AG10803 (cell line): ENCODE measurements at places on chromosomes 2 and 18.

DNA sequence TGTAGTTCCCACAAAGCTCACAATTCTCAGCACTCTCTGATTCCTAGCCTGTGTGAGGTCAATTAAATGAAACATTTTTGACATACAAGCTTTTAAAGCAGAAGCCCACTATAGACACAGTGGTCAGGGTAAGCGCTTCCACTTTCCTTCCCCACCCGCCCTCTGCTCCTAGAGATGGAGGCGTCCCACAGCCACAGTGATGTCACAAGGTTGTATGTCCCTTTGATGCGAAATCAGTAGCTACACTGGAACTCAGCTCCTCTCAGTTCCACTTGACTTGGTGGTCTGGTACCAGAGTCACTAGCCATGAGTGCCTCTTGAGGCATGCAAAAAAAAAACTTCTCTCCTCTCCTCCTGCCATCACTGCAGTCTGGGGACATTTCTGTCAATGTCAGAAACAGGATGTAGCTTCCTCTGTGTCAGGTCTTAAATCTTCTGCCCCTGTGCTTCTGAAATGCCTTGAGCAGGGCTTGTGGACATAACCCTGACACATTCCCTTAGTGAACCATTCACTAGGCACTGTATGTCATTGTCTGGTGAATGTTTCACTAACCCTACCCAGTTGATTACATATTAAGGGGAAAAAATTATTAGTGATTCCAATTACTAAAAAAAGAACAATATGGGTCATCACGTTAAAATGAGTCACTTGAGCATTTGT, 7.8 kb downstream of the SULT1C4 start:
- DNase-seq, result no peak

GRCh38 chr18:48836231-48836805, 114.4 kb downstream of the SMAD7 start:
- DNase-seq, result no peak

DNA sequence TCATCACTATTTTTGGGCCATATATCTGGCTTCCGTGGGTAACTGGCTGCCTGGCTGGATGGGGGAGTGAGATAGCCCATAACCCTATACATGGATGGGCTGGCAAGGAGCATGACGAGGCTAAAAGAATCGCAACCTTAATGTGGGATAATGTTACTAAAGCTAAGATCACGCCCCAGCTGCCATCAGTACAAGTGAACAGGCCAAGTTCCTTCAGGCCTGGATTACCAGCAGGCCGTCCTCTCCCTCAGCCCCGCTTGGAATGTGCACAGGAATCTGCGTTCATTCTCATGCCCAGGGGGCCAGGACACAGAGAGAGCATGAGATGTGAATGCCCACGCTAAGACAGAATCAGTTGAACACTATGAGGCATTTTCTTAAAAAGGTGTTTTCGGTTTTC, 34.7 kb downstream of the RMC1 start:
- no peak for DNase-seq

- peak; percentile 85 for DNase-seq
These were observed 85.9 kb upstream of the CCBE1 start for GRCh38 chr18:59783138-59783537.

- DNase-seq, result no peak
These were observed 440.9 kb upstream of the UBE2E3 start for GRCh38 chr2:180539541-180539940.

GRCh38 chr2:237725661-237726060, 72.9 kb upstream of the RBM44 start:
- no peak for DNase-seq

- DNase-seq, result no peak
These were observed 2.2 kb downstream of the AQP4 start for GRCh38 chr18:26863122-26863879.

DNA sequence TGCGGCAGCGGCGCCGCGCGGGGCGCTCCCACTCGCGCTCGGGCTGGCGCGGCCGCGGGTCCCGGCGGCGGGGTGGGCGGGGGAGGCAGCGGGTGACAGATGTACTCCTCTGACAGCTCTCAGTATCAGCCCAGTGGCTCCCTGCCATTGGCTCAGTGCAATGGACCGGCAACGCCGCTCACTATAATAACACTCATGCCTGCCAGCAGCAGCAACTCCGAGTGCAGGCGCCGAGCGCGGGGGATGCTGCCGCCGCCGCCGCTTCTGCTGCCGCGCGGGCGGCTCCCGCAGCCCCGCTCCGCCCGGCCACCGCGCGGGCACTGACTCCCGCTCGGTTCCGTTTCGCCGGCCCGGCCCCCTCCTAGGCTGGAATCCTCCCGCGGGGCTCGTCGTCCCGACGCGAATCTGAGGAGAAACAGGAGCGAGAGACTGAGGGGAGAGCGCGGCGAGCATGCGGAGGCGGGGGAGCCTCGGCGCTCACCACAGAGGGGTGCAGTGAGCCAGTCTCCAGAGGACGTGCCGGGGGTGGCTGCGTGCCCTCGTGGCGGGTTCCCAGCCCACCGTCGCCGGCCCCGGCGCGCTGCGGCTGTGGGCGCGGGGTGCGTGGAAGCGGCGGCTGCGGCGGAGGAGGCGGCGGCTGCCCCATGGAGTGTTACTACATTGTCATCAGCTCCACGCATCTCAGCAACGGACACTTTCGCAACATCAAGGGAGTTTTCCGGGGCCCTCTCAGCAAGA, at the start of gene ZNF804A:
ZNF804A (plus strand) TSS at position 214 of the 738 bp plus-strand sequence; CDS start at position 645, 431 bp downstream.
- peak; percentile 16 for DNase-seq

GRCh38 chr2:43230351-43230885, 4.0 kb upstream of the ZFP36L2 start:
- DNase-seq, result no peak

- DNase-seq, result no peak
These were observed 4.3 kb downstream of the RAX start for GRCh38 chr18:59268721-59269562.

GRCh38 chr2:12931186-12931844, 214.6 kb downstream of the TRIB2 start:
- DNase-seq, result peak; percentile 62

GRCh38 chr2:11044201-11044600, 111.1 kb upstream of the SLC66A3 start:
- no peak for DNase-seq

- no peak for DNase-seq
These were observed 181.0 kb upstream of the HNRNPA3 start for GRCh38 chr2:177031438-177032180.

DNA sequence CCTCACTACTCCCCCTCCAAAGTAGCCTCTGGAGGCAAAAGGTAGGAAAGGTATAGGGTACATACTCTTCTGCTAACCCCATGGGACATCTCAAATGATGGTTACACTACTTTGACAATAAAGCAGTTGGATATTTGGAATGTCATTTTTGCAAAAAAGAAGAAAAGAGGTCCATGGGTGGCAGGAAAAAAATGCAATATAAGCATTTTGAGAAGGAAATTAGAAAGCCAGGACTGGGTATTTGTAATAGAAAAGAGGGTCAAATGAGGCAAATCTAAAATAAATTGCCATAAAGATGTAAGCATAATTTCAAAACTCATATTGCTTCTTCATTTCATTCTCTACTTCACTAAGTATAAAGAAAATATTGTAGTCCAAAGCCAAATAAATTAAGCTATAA, 280.2 kb downstream of the NOL4 start:
- DNase-seq, result no peak

DNA sequence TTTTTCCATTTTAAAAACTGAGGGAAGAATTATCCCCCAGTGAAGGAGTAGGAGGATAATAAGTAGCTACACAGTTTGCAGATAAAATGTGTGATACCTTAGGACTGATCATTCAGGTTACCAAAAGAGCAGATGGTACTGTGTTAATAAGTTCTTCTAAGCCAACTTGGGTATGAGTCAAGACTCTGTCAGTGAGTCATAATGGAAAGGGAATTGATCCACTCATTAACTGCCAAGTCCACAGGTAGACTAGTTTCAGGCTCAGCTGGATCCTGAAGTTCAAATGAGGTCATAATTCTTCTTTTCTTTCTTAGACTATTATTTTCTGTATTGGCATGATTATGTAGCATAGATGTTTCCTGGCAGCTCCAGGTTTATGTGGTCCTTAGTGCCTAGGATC, 142.4 kb upstream of the ALPP start:
- no peak for DNase-seq

GRCh38 chr2:13676269-13676668, 956.2 kb upstream of the LRATD1 start:
- peak; percentile 45 for DNase-seq

DNA sequence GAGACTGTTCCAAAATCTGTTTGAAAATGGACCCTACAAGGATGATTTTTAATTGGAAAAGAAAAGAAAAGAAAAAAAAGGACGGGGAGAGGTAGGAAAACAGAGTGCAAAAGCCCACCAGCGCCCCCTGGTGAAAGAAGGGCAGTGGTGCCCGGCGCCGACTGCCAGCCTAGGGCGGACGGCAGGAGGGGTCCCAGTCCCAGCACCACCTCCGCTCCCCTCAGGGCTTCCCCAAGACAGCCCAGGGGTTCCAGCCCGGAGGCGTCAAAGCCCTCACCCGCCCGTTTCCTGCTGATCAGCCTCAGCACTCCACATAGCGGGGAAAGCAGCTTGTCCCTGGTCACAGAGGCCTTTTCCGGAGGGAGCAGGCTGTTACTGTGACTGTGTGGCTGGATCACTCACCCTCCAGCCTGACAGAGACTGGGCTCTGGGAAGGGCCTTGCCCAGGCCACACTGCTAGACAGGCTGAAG, 213.9 kb downstream of the TFCP2L1 start:
- DNase-seq, result peak; percentile 28

DNA sequence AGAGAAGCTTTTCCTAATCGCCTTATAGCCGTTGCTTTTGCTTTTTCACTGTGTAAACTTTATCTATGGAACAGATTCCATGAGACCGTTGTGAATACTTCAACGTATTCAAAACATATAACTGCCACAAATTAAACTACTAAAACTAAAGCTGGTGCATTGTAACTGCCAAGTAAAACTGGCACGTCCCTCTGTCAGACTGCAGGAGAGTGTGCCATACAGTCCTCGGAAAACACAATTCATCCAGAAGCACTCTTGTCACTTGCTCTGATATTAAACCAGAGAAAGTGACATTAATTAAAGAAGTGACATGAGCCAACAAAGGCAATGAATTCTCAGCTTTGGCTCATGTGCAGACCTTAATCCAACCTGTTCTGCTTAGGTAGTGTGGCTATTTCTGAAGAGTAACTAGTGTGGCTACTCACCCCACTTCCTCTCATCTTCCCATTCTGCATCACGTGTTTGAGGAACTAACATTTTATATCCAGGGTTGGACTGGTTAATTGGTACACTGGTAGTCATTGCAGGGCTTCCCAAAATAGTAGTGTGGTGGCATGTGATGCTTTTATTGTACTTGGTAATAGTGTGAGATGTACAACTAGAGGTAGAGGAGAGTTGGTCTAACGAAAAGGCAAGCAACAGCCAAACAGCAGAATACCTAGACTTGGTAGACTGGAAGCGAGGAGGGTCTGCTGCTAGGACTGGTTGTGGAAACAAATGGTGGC, 9.7 kb downstream of the VRK2 start:
- DNase-seq, result no peak

DNA sequence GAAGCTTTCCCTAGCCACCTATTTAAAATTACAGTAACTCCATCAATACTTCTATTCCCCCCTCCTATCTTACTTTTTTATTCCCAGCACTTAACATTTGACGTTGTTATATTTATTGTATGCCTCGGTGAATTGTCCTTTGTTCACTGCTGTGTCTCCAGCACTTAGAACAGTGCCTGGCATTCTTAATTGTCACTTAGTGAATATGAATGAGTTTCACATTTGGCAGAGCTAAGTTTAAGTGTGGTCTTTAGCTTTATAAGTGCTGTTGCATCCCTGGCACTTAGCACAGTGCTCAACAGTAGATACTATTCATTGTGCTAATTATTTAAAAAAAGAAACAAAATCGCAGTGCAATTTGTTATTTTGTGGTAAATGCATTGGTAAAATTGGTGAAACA, 1.7 kb downstream of the RMP24 start:
- DNase-seq, result no peak

DNA sequence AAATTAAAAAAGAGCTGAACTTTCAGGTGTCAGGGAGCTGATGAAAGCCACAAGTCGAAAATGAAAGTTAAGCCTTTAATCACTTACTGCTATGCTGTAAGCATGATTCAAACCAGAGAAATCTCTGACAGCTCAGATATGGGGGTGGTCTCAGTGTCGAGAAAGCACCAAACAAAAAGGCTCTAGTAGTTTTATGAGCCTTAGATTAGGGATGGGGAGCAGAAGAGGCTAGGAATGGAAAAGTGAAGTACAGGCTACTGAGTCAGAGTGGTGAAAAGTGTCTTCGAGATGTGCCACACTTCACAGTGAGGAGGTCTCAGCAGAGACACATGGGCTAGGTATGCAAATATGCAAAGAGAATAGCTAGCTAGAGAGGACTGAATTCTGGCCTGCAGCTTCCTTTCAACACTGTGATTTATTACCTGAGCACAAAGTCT, 482.2 kb downstream of the SPAG16 start:
- peak; percentile 3 for DNase-seq

- no peak for DNase-seq
These were observed 402.2 kb upstream of the TCF4 start for GRCh38 chr18:55990186-55990585.

DNA sequence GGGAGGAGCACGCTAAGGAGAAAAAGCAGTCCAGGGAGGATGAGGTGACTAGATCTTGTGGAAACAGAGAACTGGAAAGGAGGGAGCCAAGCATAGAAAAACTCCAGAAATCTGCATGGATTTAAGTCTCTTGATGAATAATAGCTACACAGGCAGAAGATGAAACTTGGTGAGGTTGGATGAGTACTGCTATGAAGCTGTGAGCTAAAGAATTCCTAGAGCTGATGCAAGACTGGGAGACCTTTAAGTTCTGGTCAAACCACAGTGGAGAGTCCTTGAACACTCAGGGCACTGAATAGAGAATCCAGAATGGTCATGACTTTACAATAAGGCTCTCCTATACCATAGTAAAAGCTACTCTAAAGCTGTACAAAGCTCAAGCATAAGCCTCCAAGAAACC, 18.4 kb upstream of the PIEZO2 start:
- peak; percentile 76 for DNase-seq

DNA sequence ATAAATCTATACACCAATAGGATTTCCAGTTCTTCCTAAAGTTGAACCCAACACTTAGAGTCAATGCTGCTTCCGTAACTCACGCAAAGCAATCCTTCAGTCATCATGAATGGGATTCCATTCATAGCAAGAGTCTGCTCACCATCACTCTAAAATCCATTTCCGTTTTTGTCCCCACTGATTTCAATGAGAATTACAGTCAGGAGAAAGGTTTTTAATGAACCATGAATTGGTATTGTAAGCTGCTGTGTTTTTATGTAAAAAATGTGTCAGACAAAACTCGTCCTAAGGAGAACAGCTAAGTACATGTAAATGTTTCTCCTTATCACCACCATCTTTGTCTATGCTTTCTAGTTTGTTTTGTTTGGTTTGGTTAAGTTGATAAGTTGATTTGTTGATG, 391.5 kb downstream of the IRS1 start:
- no peak for DNase-seq

GRCh38 chr18:396251-396555, 104.3 kb downstream of the COLEC12 start:
- peak; percentile 73 for DNase-seq

- no peak for DNase-seq
These were observed 900.3 kb downstream of the DSC3 start for GRCh38 chr18:30142248-30142647.

GRCh38 chr2:174546519-174547506, 50.8 kb downstream of the WIPF1 start:
- peak; percentile 39 for DNase-seq
